CD8-positive, alpha-beta memory T cell (primary cell): ENCODE measurements at places on chromosomes 6 and 20. TPM values are rescaled to one million over a fixed set of nuclear protein-coding genes. Genes with fewer than 3 reads are reported as not detected.

Gene FRS3
- total RNA-seq: 3.7 TPM

GRCh38 chr6:169131390-169131789, 122.3 kb downstream of the THBS2 start:
- no peak for DNase-seq
- H3K36me3 ChIP-seq: no peaks in the 10 kb centered on the region
- H3K4me3 ChIP-seq: no peak overlapping the region
- H3K27ac ChIP-seq: no peak overlapping the region
- no peaks in the 10 kb centered on the region for H3K27me3 ChIP-seq
- H3K4me1 ChIP-seq: no peaks in the 10 kb centered on the region

- H3K27ac ChIP-seq: peak overlapping the region; percentile 40
- no peaks in the 10 kb centered on the region for H3K27me3 ChIP-seq
- H3K36me3 ChIP-seq: peaks cover 13% of the 10 kb centered on the region
- peak; percentile 7 for DNase-seq
These were observed 2.4 kb upstream of the TAF8 start for GRCh38 chr6:42047790-42048405.

GRCh38 chr20:61615806-61616205, 363.7 kb downstream of the CDH4 start:
- no peak for DNase-seq
- H3K27ac ChIP-seq: no peak overlapping the region
- H3K4me1 ChIP-seq: no peaks in the 10 kb centered on the region
- H3K4me3 ChIP-seq: no peak overlapping the region

DNA sequence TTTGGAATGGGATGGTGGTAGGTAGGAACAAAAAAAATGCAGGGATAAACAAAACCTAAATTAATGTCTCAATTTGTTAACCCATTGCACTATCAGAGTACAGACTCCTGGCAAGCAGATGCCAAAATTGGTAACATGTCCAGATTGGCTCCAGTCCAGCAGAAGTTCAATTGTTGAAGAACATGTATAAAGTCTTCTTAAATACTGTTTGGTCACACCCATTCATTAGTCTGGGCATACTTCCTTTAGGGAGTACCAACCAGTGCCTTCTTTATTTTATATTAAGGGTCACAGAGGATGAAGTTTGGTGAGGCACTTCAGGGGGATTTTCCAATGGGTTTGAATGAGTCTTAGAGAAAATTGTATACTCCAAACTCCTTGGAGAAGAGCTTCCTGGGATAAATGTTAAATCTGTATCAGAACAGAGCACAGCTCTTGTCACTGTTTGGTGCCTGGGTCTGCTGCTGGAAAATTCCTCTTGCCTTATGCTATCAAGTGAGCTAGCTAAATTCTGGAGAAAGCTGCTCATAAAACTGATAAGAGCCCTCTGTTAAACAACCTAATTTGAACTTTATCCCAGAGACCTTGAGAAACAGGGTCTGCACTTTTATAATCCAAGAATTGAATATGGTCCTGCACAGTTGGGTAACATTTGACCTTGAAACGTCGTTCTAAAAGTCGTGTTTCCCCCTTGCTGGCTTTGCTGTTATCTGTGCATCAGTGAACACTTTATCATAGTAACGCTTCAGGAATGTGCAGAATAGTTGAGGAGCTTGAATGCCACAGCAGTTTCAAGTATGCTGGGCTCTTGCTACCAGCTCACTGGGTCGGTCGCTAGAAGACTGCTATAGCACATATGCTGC, 334.1 kb upstream of the CITED2 start:
- no peak overlapping the region for H3K27ac ChIP-seq
- H3K27me3 ChIP-seq: no peaks in the 10 kb centered on the region
- no peaks in the 10 kb centered on the region for H3K36me3 ChIP-seq
- no peak for DNase-seq
- H3K4me1 ChIP-seq: no peaks in the 10 kb centered on the region

DNA sequence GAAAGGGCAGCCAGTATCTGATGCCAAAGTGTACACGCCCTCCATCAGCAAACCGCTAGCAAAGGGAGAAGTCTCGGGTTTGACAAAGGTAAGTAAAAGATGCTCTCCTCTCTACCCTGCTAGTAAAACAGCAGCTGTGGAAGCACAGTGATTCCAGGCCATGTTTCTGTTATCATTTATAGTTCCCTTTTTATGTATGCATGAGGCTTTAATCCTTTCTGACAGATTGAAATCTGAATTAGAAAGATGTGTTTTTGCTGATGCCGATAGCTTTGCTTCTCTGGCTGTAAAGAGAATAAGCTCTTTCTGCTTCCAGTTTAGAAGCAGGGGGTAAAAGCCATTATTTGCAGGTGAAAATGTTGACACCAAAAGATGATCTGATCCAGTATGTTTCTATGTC, 392.4 kb upstream of the SOX4 start:
- no peak overlapping the region for H3K4me3 ChIP-seq
- no peaks in the 10 kb centered on the region for H3K36me3 ChIP-seq
- H3K4me1 ChIP-seq: no peaks in the 10 kb centered on the region
- no peak for DNase-seq
- no peak overlapping the region for H3K27ac ChIP-seq

GRCh38 chr20:2865630-2866029, 7.7 kb upstream of the PTPRA start:
- no peak for DNase-seq
- no peaks in the 10 kb centered on the region for H3K27me3 ChIP-seq
